ENCODE measurements at places on chromosomes 6 and 20.

- no peak for DNase-seq
These were observed 53.3 kb downstream of the RNASET2 start for GRCh38 chr6:166903027-166903426.

- DNase-seq = no peak
These were observed 116.6 kb downstream of the BMP2 start for GRCh38 chr20:6884114-6884513.

DNA sequence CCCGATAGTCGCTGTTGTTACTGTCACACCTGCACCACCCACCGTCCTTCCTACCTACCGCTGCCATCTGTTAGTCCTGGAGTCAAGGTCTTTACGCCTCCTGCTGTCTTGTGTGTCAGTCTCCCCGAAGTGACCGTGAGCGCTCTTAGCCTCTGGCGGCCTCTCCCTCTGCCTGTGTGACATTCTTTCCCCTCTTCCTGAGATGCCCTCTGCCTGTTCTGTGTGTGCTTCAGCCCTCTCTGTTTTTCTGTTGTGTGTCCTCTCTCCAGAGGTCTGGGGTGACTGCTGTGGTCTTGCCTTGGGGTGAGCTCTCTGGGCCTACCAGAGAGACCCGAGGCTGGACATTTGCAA is 54.9 kb downstream of the TCP11 start:
- no peak for DNase-seq

DNA sequence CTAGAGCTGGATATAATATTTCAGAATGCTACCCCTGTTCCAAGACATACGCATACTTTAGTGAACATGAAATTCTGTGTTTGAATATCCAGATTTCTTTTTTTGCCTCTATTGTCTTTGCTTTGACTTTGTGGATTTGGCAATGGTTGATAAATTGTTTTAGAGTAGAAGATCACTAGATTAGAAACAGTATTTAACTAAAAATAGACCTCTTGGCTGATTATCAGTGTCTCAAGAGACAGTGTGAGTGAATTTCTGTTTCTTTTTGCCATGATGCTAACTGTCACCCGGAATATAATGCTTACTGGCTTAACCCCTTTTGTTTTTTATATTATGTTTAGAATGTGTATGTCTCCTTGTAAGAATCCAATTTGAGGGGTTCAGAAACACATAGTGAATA is 102.5 kb downstream of the PLCB1 start:
- DNase-seq = no peak

DNA sequence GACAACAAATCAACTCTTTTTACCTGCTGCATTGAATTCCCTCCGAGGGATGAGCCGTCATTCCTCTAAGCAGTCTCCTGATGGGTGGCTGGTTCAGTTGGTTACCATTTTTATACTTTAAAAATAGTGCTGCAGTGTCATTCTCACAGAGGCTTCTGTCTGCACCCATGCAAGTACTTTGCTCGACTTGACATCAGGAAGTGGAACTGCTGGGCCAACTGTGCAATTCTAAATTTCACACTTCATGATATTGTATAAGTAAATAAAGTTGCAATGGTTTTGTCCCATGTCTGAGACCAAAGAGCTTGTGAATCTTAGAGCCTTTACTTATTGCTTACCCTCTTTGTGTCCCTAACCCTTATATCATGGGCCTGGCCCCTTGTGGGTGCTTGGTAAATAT is 2.5 kb downstream of the BTN3A1 start:
- DNase-seq = no peak

GRCh38 chr6:83270971-83271719 is 78.0 kb downstream of the RWDD2A start:
- no peak for DNase-seq

All from T1000 (cell line).